ENCODE measurements at places on chromosomes 16 and 17. TPM values are rescaled to one million over a fixed set of nuclear protein-coding genes. Genes with fewer than 3 reads are reported as not detected.

GRCh38 chr16:55911616-55912015 lies 36.4 kb upstream of the CES5A start:
- H3K27me3 ChIP-seq: no peaks in the 10 kb centered on the region
- no peak overlapping the region for H3K27ac ChIP-seq
- H3K36me3 ChIP-seq: no peaks in the 10 kb centered on the region
- no peak for DNase-seq
- no peak overlapping the region for H3K4me3 ChIP-seq

The ACSM3 gene
- total RNA-seq: 5.5 TPM

GRCh38 chr17:73934696-73935095 lies 268.8 kb upstream of the RPL38 start:
- H3K27me3 ChIP-seq: no peaks in the 10 kb centered on the region
- H3K4me3 ChIP-seq: no peak overlapping the region
- no peak overlapping the region for H3K27ac ChIP-seq
- no peaks in the 10 kb centered on the region for H3K4me1 ChIP-seq

DNA sequence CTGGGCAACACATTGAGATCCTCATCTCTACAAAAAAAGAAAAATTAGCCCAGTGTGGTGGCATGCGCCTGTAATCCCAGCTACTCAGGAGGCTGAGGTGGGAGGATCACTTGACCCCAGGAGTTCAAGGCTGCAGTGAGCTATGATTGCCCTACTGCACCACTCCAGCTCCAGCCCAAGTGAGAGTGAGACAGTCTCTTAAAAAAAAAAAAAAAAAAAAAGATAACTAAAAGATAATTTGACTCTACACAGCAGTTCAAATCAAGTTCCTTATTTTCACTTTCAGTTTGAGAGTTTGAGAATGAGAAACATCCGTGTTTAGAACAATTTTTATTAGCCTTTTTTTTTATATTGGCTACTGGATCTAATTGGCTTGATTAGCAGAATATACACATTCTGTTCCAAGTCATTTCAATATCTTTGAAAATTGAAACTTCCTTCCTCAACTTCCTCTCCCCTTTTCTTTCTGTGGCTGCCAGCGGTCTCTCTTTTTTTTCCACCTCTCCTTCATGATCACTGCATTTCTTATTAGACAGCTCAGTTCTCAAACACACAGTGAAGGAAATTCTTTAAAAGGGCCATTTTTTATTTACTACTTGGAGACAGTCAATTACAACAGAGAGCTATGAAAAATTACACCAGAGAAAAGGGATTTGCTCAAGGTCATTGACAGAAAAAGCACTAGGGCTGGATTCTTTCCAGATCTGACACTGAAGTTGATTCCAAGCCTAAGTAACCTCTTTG lies 4.5 kb upstream of the ACSF2 start:
- no peaks in the 10 kb centered on the region for H3K4me1 ChIP-seq
- H3K4me3 ChIP-seq: peak overlapping the region; percentile 38
- no peaks in the 10 kb centered on the region for H3K27me3 ChIP-seq

- H3K36me3 ChIP-seq: peaks cover 1% of the 10 kb centered on the region
- H3K27me3 ChIP-seq: no peaks in the 10 kb centered on the region
- no peak for DNase-seq
- H3K4me1 ChIP-seq: peaks cover 71% of the 10 kb centered on the region
- H3K27ac ChIP-seq: peak overlapping the region; percentile 62
Observed at GRCh38 chr17:64102627-64103390, 27.1 kb downstream of the ERN1 start.

GRCh38 chr17:34177642-34178041 lies 77.4 kb upstream of the CCL2 start:
- H3K27ac ChIP-seq: no peak overlapping the region
- H3K4me3 ChIP-seq: no peak overlapping the region
- H3K36me3 ChIP-seq: no peaks in the 10 kb centered on the region
- no peaks in the 10 kb centered on the region for H3K4me1 ChIP-seq
- no peaks in the 10 kb centered on the region for H3K27me3 ChIP-seq

GRCh38 chr16:80718480-80719220 lies 85.7 kb downstream of the CDYL2 start:
- no peaks in the 10 kb centered on the region for H3K4me1 ChIP-seq
- no peak overlapping the region for H3K27ac ChIP-seq
- H3K36me3 ChIP-seq: no peaks in the 10 kb centered on the region
- H3K27me3 ChIP-seq: no peaks in the 10 kb centered on the region
- peak; percentile 62 for DNase-seq

- no peak overlapping the region for H3K4me3 ChIP-seq
- no peaks in the 10 kb centered on the region for H3K36me3 ChIP-seq
- no peaks in the 10 kb centered on the region for H3K4me1 ChIP-seq
Observed at GRCh38 chr17:8430966-8431365, 4.7 kb upstream of the NDEL1 start.

DNA sequence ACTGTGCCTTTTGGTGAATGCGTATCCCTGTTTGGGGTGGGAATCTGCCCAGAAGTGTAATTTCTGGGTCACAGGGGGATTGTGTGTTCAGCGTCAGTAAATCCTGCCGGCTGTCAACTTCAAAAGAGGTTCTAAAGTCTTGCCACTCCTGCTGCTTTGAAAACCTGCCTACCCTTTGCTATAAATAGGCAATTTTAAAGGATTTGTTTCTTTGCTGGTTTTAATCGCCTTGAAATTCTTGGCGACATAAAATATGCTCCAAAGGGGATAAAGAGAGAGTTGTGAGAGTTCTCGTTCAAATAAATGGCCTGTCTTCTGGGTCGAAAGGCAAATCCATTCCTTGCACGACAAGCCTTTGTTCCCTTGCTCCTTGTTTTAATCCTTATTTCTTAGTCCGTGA lies 143.4 kb downstream of the IRF8 start:
- H3K27me3 ChIP-seq: peaks cover 7% of the 10 kb centered on the region
- H3K36me3 ChIP-seq: no peaks in the 10 kb centered on the region
- no peak overlapping the region for H3K27ac ChIP-seq
- DNase-seq: no peak
- no peak overlapping the region for H3K4me3 ChIP-seq

DNA sequence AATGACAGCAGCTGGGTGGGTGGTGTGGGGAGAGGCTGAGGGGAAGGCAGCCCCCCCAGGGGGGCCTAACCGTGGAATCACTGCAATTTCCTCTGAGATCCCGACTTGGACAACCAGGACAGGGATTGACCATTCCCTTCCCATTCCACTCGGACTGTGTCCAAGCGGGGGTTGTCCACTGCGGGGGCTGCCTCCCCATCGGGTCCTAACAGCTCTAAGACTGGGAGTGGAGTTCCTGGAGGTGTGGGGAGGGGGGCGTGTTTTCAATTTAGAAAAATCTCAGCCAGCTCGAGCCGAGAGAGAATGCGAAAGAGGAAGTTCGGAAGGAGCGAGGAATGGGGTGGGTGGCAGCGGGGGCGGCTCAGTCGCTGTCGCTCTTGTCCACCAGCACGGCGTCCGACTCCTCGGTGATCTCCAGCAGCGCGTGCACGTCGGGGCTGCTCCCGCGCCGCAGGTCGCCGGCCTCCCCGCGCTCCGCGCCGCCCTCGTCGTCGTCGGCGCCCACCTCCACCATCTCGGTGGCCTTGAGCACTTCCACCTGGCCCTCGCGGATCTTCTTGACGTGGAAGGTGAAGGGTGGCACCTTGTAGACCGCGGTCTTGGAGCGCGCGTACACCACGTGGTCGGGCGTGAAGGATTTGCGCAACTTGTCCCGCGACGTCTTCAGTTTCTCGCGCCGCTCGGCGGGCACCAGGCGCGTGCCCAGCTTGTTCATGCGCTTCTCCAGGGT lies 16.2 kb upstream of the STAT3 start:
- H3K4me1 ChIP-seq: peaks cover 35% of the 10 kb centered on the region
- no peak overlapping the region for H3K4me3 ChIP-seq
- H3K36me3 ChIP-seq: peaks cover 22% of the 10 kb centered on the region
- DNase-seq: no peak
- H3K27me3 ChIP-seq: no peaks in the 10 kb centered on the region
- no peak overlapping the region for H3K27ac ChIP-seq

The ABCC11 gene
- total RNA-seq: 0.25 TPM

The ACSM2A gene
- not detected for total RNA-seq

The PPL gene
- 16.0 TPM for total RNA-seq

GRCh38 chr17:12624211-12624610 lies 41.5 kb upstream of the MYOCD start:
- H3K27ac ChIP-seq: no peak overlapping the region
- H3K4me3 ChIP-seq: no peak overlapping the region
- DNase-seq: no peak
- H3K4me1 ChIP-seq: no peaks in the 10 kb centered on the region

The CHST5 gene
- 0.68 TPM for total RNA-seq

GRCh38 chr17:81815646-81815986 lies 11.7 kb downstream of the GCGR start:
- no peak overlapping the region for H3K27ac ChIP-seq
- no peak for DNase-seq
- no peaks in the 10 kb centered on the region for H3K36me3 ChIP-seq
- H3K4me1 ChIP-seq: no peaks in the 10 kb centered on the region
- peaks cover 7% of the 10 kb centered on the region for H3K27me3 ChIP-seq
- H3K4me3 ChIP-seq: no peak overlapping the region

The KRT39 gene
- not detected for total RNA-seq

The TP53TG3D gene
- not detected for total RNA-seq

- peaks cover 30% of the 10 kb centered on the region for H3K4me1 ChIP-seq
- peak; percentile 82 for DNase-seq
- peak overlapping the region; percentile 94 for H3K27ac ChIP-seq
- no peak overlapping the region for H3K4me3 ChIP-seq
- H3K27me3 ChIP-seq: no peaks in the 10 kb centered on the region
Observed at GRCh38 chr17:19447085-19447583, 36.1 kb downstream of the RNF112 start.

GRCh38 chr17:32021615-32021955 lies 14.4 kb downstream of the LRRC37B start:
- H3K36me3 ChIP-seq: peaks cover 9% of the 10 kb centered on the region
- H3K4me1 ChIP-seq: no peaks in the 10 kb centered on the region
- H3K27me3 ChIP-seq: no peaks in the 10 kb centered on the region
- H3K27ac ChIP-seq: no peak overlapping the region
- no peak overlapping the region for H3K4me3 ChIP-seq

DNA sequence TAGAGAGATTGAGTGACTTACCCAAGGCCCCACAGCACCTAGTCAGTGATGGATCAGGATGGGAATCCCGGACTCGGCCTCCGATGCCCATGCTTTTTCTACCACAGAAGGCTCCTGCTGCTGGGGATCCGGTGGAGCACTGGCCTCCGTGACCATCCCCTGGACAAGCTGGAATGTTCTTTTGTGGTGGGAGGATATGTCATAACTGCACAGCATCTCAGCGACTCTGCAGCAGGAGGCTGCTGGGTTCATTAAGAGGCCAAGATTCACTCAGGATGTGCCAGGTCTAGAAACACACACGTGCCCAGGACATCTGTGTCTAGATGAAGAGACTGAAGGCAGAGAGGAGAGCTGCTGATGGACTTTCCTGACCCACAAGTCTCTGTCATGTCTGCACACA lies 34.7 kb upstream of the NGFR start:
- no peaks in the 10 kb centered on the region for H3K36me3 ChIP-seq
- no peak overlapping the region for H3K4me3 ChIP-seq
- peaks cover 23% of the 10 kb centered on the region for H3K27me3 ChIP-seq

- H3K4me3 ChIP-seq: no peak overlapping the region
- H3K36me3 ChIP-seq: no peaks in the 10 kb centered on the region
Observed at GRCh38 chr16:55570159-55570558, 3.7 kb downstream of the CAPNS2 start.

The SLC13A2 gene
- total RNA-seq: not detected
